Coronary artery (tissue), 2 donors: ENCODE measurements at places on chromosomes 4 and X.
A peak's percentile ranks its signal among the peaks of the same experiment; 100 is the strongest.

- DNase-seq, result no peak
These were observed 139.4 kb downstream of the PJA1 start for GRCh38 chrX:69025802-69026301.

GRCh38 chrX:15475486-15475885, 17.6 kb downstream of the PIR start:
- DNase-seq, result no peak

DNA sequence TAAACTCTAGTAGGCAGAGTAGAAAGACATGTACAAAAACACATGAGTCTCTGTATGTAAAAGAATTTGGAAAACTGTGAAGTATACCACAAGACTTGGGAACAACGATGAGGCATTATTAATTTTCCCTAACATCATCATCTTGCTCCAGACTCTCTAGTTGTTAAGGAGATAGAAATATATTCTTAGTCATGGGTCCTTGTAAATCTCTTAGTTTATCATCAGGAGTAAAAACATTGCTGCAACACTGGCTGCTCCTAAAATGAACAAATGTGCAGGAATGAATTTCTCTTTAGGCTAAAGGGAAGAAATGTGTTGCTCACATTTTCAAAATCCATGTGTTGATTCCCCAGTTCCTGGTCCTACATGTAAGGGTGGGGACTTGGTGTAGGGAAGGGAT, 384.6 kb downstream of the STIM2 start:
- DNase-seq, result no peak

- no peak for DNase-seq
These were observed 259.1 kb downstream of the SH2D1A start for GRCh38 chrX:124605511-124605910.

DNA sequence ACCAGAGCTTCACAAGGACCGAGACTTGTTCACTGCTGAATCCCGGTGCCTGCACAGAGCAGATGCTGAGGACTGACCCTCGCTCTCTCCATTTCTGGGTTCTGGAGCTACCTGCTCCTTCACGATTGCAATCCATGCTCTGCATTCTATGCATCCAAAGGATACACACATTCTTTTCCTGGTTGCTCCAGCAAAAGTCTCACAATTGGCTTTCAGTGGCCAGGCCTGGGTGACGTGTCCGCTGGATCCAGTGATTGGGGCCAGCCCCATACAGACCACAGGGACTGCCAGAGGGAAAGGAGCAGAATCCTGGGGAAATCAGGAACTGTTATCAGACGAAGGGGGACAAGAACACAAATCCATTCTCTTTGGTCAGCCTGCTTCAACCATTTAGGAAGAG, 14.9 kb upstream of the CDKN2AIP start:
- peak; percentile 31 for DNase-seq

- no peak for DNase-seq
These were observed 188.7 kb downstream of the GBA3 start for GRCh38 chr4:22881411-22881810.

DNA sequence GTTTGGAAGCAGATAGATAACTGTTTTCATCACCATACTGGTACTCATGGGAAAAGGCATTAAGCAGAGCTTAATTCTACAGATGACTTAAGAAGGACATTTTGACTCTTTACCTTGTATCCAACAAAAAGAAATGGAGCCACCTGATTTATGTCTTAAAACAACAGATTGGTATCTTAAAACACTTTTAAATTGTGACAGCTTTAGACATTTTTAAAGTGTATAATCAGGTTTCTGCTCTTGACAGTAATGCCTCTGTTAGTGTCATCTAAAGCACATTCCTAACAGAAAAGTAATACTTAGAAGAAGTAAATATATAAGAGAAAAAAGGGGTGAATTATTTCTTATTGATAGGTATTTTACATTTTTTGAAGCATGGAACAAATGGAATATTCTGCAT, 55.9 kb downstream of the SPATA4 start:
- no peak for DNase-seq

GRCh38 chrX:48703642-48704481, 7.3 kb downstream of the SUV39H1 start:
- no peak for DNase-seq

DNA sequence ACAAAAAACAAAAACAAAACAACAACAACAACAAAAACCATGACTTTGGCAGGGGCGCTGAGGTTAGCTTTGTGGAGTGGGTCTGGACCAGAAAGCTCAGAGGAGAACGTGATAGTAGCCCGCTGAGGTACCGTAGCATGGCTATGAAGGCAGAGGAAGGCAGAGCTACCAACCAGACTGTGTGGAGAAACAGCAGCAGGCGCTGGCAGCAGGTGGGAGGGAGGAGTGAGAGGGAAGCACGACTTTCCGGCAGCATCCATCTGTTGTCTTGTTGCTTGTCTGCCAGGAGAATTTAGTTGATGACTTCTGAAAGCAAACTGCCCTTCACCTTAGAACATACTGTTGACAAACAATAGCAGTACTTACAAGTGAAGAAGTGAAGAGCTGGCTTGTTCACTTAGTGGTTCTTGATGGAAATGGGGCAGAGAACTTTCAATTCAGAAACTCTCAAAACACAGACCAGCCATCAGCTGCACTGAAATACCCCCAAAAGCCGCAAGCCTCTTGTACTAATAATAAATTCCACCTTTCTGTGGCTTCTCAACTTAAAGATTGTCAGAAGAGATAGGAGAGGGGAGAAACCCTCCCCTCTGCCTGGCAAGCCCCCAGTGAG, 447.2 kb downstream of the SLITRK2 start:
- no peak for DNase-seq

DNA sequence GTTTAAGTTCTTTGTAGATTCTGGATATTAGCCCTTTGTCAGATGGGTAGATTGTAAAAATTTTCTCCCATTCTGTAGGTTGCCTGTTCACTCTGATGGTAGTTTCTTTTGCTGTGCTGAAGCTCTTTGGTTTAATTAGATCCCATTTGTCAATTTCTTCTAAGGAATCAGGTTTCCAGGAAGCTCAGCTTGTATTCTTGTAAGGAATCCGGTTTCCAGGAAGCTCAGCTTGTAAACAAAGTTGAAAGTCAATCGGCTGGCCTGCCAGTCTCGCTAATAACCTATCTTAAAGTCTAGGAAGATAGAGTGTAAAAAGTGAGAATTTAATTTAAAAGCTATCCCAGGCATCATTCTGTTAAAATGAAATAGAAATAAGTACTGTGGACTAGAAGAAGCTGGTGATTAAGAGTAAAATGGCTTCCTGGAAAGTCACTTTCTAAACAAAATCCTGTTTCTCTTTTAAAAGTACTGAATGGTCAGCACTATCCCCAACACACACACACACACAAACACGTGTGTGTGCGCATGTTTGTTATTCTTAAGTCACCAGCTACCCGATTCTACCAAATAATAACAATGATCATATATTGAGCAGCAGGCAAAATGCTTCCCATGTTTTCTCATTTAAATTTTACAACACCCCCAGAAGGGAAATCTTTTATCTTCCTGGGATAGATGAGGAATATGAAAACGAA, 171.7 kb downstream of the PAPSS1 start:
- DNase-seq, result no peak

- DNase-seq, result no peak
These were observed 25.6 kb downstream of the SMARCA5 start for GRCh38 chr4:143538979-143539669.

DNA sequence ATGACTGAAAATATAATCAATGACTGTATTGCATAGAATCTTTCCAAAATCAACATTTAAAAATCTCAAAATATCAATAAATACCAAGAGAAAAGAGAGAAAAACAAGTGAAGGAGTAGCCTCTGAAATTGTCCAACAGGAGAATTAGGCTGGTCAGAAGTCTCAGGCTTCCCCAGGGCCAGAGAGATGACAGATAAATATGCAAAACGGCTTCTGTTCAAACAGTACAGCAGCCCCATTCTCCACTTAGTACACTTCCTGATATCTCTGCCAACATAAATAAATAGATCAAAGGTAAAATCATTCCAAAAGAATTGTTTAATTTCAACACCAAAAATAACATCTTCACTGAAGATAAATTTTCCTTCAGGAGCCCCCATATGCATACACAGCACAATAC, 204.7 kb upstream of the GABRA2 start:
- DNase-seq, result no peak

DNA sequence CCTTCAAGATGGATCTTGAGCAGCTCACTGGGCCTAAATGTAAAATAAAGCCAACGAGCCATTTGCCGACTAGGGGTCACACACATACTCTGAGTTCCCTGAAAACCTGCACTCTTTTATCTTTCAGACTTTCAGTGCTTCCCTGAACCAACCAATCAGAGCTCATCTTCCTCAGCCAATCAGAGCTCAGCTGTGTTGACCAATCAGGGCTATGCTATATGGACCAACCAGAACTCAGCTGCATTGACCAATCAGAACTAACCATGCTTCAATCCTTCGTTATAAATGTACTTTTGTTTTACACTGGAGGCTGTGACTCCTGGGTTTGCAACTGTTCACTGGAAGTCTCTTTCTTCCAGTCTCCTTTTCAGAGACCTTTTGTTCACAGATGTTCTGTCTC, 19.3 kb downstream of the SLC25A53 start:
- no peak for DNase-seq

GRCh38 chr4:20506827-20507226, 193.4 kb upstream of the PACRGL start:
- DNase-seq, result no peak
